Activated T-cell treated with anti-CD3 and anti-CD28 coated beads, Interleukin-2, amount 50 U/mL, for 24 hours (primary cell): ENCODE measurements at places on chromosomes 1 and 21.
A peak's percentile ranks its signal among the peaks of the same experiment; 100 is the strongest.

DNA sequence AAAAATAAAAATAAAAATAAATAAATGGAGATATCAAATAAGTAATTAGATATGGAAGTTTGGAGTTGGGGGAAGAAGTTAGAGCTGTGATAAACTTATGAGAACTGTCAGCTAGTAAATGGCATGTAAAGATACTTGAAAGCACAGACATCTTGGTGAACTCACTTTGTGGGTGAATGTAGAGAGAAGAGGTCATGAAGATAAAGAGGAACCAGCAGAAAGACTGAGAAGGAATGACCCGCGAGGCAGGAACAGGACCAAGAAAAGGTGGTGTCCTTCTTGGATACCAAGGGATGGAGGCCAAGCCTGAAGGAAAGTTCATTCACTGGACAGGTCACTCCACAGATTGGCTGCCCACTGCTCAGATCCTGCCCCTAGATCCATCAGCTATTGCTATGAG, 4.7 kb upstream of the CAPZB start:
- no peak for DNase-seq

- DNase-seq: no peak
Observed at GRCh38 chr1:9658199-9658598, 6.7 kb downstream of the PIK3CD start.

DNA sequence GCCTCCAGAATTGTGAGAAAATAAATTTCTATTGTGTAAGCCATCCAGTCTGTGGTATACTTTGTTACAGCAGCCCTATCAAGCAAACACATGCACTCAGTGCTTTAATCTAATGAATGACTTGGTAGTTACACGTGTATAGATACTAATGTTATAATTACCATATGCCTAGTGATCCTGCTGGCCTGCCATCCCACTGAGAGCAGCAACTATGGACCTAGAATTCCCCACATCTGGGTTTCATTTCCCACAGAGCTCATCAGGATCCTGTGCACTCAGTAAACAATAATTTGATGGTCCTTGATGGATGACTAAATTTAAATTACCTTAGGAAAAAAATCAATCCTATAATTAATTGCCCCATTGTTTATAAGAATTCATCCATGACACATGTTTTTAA, 86.5 kb upstream of the RGS1 start:
- DNase-seq: no peak

DNA sequence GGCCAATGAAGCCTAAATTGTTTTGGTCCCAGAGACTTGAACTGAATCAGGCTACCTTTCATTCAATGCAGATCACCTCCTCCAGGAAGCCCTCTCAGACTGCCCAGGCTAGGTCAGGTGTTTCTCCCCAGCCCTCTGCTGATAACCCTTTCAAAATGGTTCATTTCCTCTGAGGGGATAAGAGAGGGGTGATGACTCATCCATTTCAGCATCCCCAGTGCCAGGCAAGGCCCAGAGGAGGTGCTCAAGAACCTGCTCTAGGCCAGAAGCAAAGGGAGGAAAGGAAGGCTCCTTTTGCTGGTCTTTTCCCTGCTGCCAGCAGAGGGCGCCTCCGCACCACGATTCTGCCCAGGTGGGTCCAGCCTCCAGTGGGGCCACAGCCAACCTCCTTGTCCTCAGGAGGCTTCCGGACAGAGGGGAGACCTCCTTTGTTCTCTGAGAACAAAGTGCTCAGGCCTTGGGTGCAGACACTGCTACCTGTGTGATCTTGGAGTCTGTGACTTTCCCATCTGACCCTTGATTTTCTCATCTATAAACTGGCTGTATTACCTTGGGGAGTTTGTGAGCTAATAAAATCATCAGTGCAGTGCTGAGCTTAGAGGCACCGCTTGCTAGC, 45.3 kb upstream of the ARHGEF10L start:
- DNase-seq: peak; percentile 75

DNA sequence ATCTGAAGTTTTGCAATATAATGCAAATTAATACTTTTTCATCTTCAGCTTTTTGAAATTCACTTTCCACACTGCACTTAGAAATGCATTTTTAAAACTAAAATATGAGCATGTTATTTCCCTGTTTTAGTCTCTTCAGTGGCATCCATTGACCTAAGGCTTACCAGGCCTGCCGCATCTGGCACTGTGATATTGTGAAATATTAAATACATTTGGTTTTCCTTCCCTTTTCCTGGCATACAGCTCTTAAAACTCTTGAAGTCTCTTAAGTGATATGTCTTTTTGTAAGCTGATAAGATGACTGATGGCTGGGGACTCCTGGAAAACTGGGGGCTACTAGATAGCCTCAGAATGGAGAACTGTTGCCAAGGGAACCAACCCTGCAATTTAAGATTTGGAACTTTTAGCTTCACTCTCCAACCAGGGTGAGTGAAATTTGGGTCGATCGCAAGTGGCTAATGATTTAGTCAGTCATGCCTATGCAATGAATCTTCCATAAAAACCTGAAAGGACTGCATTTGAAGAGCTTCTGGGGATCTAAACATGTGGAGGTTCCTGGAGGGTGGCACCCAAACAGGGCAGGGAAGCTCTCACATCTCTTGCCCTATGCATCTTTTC, 75.5 kb upstream of the PDC start:
- no peak for DNase-seq

DNA sequence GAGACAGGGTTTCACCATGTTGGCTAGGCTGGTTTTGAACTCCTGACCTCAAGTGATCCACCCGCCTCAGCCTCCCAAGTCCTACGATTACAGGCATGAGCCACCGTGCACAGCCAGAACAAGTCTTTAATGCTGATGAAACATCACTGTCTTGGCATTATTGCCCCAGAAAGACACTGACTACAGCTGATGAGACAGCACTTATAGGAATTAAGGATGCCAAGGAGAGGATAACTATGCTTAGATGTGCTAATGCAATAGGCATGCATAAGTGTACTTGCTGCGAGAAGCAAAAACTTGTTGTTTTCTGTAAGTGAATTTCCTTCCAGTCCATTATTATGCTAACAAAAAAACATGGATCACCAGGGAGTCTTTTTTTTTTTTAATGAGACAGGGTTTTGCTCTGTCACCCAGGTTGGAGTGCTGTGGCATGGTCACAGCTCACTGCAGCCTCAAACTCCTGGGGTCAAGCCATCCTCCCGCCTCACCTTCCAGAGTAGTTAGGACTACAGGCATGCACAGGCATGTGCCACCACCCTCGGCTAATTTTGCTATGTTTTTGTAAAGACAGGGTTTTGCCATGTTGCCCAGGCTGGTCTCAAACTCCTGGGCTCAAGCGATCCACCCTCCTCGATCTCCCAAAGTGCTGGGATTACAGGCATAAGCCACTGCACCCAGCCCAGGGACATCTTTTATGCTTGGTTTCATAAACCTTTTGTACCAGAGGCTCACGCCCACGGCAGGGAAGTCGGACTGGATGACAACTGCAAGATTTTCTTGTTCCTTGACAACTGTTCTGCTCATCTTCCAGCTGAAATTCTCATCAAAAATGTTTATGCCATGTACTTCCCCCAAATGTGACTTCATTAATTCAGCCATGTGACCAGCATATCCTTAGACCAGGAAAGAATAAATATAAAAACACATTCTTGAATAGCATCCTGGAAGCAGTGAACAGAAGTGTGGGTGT, 23.1 kb downstream of the RHEX start:
- DNase-seq: no peak

- no peak for DNase-seq
Observed at GRCh38 chr21:35601211-35601610, 459.1 kb downstream of the SETD4 start.

DNA sequence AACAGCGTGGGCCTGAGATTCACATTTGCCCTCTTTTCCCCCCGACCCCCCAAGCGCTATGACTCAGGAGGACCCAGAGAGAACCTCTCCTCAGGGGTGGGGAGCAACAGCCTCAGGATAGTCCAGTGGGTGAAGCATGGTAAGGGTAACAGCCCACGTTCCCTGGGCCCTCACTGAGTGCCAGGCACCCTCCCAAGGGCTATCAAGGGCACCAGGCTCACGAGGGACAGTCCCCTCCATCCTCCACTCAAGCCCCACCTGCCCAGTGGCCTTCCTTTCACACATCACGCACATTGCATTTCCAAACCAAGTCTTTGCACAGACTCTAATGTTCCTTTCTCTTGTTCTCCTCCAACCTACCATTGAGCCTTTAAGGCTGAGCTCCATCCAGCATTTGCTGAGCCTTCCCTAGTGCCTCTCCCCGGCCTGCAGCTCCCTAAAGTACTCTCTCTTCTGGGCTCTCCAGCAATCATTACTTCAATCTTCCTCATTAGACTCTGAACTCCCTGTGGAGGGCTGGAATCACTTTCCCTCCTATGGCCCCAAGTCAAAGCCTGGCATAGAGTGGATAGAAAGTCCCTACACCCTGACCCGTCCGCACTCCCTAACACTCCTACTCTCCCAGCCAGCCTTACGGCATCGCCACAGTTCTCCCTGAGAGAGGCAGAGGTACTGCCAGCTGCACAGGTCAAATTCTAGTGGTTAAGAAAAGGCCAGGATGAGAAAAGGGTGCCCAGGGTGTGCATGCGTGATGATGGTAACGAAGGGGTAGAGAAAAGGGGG, 1.0 kb downstream of the AKR7A2 start:
- peak; percentile 30 for DNase-seq

GRCh38 chr1:8706995-8707396, 110.4 kb downstream of the RERE start:
- no peak for DNase-seq

- DNase-seq: no peak
Observed at GRCh38 chr1:198642983-198643382, 4.1 kb downstream of the PTPRC start.

GRCh38 chr21:35048183-35048601, 910 bp downstream of the RUNX1 start:
- peak; percentile 74 for DNase-seq

GRCh38 chr1:18603212-18603852, 27.3 kb upstream of the PAX7 start:
- no peak for DNase-seq

DNA sequence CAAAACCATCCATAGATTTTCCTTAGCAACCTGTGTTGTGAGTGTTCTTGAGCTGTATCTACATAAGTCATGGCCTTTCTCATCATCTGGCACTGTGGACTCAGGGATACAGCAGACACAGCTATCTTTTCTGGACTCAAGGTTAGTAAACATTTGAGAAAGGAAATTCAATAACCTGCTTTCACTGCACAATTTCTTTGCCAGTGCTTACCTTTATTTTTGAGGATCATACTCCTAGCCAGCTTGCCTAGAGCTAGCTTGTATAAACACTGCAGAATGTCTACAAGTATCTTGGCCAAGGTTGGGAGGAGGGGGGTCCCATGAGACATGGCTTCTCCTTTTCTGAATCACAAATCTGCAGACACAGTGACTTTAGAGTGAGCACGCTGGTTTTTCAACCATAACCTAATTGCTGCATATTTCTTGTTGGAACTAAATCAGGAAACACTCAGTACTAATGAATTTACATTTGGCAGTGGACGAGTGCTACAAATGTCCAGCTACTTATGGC, 27.2 kb downstream of the ADAMTS5 start:
- no peak for DNase-seq

DNA sequence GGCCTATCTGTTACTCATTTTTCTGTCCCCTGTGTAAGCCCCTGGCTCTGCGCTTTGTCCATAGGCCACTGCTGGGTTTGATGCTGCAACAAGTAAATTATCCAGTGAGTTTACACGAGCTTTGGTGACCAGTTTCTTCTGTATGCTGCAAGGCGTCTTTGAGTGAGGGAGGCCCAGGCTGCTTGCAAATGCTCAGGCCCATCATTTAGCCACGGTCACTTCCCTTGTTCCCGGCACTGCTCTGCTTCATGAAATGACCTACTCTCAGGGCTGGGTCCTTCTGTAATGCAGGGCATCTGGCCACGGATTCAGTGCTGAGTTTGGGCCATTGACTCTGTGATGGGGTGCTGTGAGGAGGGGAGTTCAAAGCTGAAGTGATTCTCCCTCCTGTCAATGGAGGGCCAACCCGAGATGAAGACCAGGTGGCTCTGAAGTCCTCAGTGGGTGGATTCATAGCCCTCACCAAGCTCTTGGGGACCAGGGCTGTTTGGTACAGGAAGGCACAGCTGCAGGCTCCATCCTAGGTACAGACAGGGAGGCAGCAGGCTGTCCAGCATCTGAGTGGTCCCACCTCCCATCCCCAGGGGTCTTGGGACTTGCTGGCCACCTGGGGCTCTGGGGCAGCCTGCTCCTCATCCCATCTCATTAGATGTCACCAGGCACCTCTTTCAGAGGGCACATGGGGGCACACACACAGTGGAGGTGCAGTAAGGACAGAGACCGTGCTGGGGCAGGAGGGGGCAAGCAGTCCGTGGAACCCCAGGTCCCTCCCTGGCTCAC, 21.7 kb downstream of the LHX4 start:
- DNase-seq: no peak

- DNase-seq: no peak
Observed at GRCh38 chr1:37596182-37596667, 488 bp upstream of the GNL2 start.

- DNase-seq: no peak
Observed at GRCh38 chr1:116076831-116077230, 34.4 kb upstream of the MAB21L3 start.

GRCh38 chr1:226679853-226680516, 59.1 kb downstream of the ITPKB start:
- peak; percentile 89 for DNase-seq

- DNase-seq: no peak
Observed at GRCh38 chr1:174103766-174104165, 55.6 kb upstream of the RABGAP1L start.

DNA sequence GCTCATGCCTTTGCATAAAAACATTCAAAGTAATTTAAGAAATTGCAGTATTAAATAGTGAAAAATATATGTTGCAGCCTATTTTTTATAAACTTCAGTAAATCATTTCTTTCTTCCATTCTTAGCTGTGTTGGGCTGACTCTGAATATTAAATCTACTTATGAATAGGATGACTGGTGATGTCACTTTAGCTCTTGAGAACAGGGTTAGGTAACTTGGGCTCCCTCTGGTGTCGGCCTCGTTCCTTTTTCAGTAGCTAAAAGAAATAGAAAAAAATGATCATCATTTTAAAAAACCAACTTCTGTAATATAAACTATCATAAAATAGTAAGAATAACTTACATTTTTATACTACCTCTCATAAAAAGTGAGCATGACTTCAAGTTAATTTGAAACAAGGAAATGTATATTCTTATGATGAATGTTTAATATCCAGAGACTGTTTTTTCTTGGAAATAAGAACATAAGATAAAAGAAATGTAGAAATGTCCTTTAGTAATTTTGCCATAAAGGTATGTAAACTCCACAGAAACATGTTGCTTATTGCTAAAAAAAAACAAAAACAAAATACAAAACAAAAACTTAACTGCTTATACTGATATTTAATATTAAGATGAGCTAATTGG, 26.8 kb upstream of the NCAM2 start:
- DNase-seq: no peak

GRCh38 chr1:204623365-204623893, 62.1 kb downstream of the LRRN2 start:
- DNase-seq: no peak

DNA sequence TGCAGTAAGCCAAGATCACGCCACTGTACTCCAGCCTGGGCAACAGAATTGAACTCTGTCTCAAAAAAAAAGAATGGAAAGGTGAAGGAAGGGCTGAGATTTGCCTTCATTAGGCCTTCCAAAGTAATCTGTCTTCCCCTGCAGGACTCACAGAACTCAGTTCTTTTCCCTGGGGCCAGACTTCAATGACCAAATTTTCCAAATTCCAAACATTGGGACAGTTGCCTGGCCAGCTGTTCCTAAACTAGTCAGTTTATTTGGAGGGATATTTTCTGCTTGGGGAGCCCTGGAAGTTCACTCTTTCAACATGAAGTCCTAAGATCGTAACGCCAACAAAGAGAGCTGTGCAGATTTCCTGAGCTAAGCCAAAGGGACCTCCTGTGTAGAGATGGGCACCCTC, 5.4 kb upstream of the DEDD start:
- no peak for DNase-seq

- DNase-seq: no peak
Observed at GRCh38 chr1:61124078-61124477, 41.7 kb downstream of the NFIA start.
